Naive thymus-derived CD4-positive, alpha-beta T cell (primary cell): ENCODE measurements at places on chromosomes 4 and X.

DNA sequence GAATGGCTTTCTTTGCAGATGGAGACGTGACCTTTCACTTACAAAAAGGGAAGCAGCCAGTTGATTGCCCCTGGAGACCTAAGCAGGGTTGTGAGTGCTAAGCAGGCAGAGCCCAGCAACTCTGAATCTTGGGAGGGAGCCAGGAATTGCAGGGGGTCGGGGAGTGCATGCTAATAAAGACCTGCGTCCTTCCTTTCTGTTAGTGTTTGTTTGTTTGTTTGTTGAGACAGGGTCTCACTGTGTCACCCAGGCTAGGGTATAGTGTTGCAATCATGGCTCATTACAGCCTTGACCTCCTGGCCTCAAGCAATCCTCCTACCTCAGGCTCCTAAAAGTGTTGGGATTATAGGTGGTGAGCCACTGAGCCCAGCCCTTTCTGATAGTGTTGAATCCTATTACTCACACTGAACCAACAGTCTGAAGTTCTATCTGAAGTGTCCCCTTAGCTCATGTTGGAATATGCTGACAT lies 137.4 kb downstream of the CEP135 start:
- no peaks in the 10 kb centered on the region for H3K4me1 ChIP-seq
- H3K27ac ChIP-seq: no peak overlapping the region
- no peaks in the 10 kb centered on the region for H3K36me3 ChIP-seq
- H3K27me3 ChIP-seq: no peaks in the 10 kb centered on the region
- H3K4me3 ChIP-seq: no peak overlapping the region

GRCh38 chrX:65741823-65742222 lies 74.4 kb downstream of the MSN start:
- no peaks in the 10 kb centered on the region for H3K27me3 ChIP-seq
- no peak overlapping the region for H3K27ac ChIP-seq
- peaks cover 27% of the 10 kb centered on the region for H3K36me3 ChIP-seq
- no peak for DNase-seq

GRCh38 chrX:29488919-29489318 lies 726.4 kb upstream of the MAGEB2 start:
- no peaks in the 10 kb centered on the region for H3K36me3 ChIP-seq
- H3K27ac ChIP-seq: no peak overlapping the region
- H3K4me3 ChIP-seq: no peak overlapping the region
- DNase-seq: no peak

GRCh38 chr4:67712650-67713528 lies 11.9 kb upstream of the UBA6 start:
- H3K4me1 ChIP-seq: no peaks in the 10 kb centered on the region
- no peaks in the 10 kb centered on the region for H3K27me3 ChIP-seq
- H3K27ac ChIP-seq: no peak overlapping the region
- no peak overlapping the region for H3K4me3 ChIP-seq

DNA sequence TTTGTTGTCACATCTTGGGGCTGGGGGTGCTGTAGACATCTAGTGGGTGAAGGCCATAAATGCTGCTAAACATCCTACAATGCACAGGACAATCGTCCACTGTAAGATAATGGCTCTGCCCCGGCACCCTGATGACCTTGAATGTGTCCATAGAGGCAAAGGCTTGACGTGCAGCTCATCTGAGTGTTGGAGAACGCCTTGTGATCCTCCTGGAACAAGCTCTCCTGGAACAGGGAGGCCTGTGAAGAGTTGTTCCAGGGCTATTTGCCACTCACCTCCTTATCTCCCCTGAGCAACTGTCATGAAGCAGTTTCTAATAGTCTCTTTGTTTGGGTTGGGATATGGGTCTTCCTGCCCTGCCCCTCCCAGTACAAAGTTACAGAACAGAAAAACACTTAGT lies 15.2 kb upstream of the PCYT1B start:
- no peaks in the 10 kb centered on the region for H3K4me1 ChIP-seq
- H3K36me3 ChIP-seq: no peaks in the 10 kb centered on the region
- H3K4me3 ChIP-seq: no peak overlapping the region
- H3K27me3 ChIP-seq: no peaks in the 10 kb centered on the region

- H3K27ac ChIP-seq: no peak overlapping the region
- H3K27me3 ChIP-seq: no peaks in the 10 kb centered on the region
- H3K36me3 ChIP-seq: no peaks in the 10 kb centered on the region
- no peaks in the 10 kb centered on the region for H3K4me1 ChIP-seq
Measured at GRCh38 chr4:113368056-113368455, 318.6 kb downstream of the ANK2 start.

DNA sequence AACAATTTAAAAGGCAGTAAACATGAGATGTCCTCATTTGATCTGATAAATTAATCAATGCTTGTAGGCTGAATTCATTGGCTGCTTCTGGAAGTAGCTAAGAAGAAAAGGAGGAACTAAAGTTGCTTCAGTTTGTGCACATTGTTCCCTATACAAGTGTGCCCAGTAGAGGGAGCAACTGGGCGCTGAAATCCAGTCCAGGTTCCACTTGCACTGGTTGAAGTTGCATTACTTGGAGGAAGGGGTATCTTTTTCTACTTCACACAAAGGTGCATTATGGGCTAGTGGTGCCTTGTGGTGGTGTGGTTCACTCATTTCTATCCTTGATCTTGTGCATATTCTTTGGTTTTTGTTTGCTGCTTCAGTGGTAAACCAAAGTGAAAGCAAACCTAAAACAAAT lies 67.9 kb upstream of the SOX3 start:
- H3K27ac ChIP-seq: no peak overlapping the region
- no peak for DNase-seq
- H3K27me3 ChIP-seq: no peaks in the 10 kb centered on the region
- no peaks in the 10 kb centered on the region for H3K4me1 ChIP-seq
- no peaks in the 10 kb centered on the region for H3K36me3 ChIP-seq

- no peak for DNase-seq
- H3K36me3 ChIP-seq: no peaks in the 10 kb centered on the region
- no peak overlapping the region for H3K27ac ChIP-seq
- no peaks in the 10 kb centered on the region for H3K4me1 ChIP-seq
Measured at GRCh38 chr4:88854481-88854880, 156.9 kb upstream of the NAP1L5 start.

- H3K36me3 ChIP-seq: peaks cover 37% of the 10 kb centered on the region
- no peaks in the 10 kb centered on the region for H3K27me3 ChIP-seq
- H3K4me3 ChIP-seq: no peak overlapping the region
Measured at GRCh38 chrX:48909703-48910294, 1.6 kb downstream of the SLC35A2 start.

GRCh38 chrX:97322401-97322800 lies 438.7 kb downstream of the RPA4 start:
- no peaks in the 10 kb centered on the region for H3K4me1 ChIP-seq
- no peak overlapping the region for H3K27ac ChIP-seq
- DNase-seq: no peak
- no peak overlapping the region for H3K4me3 ChIP-seq
- H3K27me3 ChIP-seq: no peaks in the 10 kb centered on the region

- no peaks in the 10 kb centered on the region for H3K36me3 ChIP-seq
- DNase-seq: no peak
- no peak overlapping the region for H3K27ac ChIP-seq
- H3K27me3 ChIP-seq: no peaks in the 10 kb centered on the region
- no peaks in the 10 kb centered on the region for H3K4me1 ChIP-seq
Measured at GRCh38 chr4:32499171-32499570, 1779.0 kb downstream of the PCDH7 start.

- H3K27ac ChIP-seq: no peak overlapping the region
- no peaks in the 10 kb centered on the region for H3K36me3 ChIP-seq
- no peak for DNase-seq
- H3K27me3 ChIP-seq: no peaks in the 10 kb centered on the region
Measured at GRCh38 chr4:15293711-15294110, 134.1 kb upstream of the C1QTNF7 start.

DNA sequence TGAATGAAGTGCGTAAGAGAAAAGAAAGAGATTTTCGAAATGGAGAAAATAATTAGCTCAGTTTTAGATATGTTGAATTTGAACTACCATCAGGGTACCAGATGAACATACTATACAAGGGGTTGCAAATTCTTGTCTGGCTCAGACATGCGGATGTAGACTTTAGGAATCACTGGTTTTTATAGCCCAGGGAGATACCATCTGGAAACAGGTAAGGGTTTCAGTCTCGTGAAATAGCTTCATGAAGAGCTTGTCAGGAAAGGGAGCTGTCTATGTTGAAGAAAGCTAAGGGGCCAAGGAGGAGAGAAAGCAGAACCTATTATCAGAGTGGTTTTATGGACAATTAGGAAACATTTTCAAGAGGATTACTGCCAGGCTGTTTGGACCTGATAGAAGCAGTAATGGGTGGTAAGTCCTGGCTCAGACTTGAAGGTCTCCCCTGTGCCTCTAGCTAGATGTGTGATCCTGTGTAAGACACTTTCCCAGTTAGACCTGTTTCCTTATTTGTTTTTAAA lies 6.7 kb downstream of the RAB9A start:
- H3K27me3 ChIP-seq: no peaks in the 10 kb centered on the region
- DNase-seq: no peak
- H3K36me3 ChIP-seq: no peaks in the 10 kb centered on the region
- H3K4me3 ChIP-seq: no peak overlapping the region
- peaks cover 55% of the 10 kb centered on the region for H3K4me1 ChIP-seq
- H3K27ac ChIP-seq: no peak overlapping the region

GRCh38 chr4:39349326-39349725 lies 16.8 kb downstream of the RFC1 start:
- H3K4me3 ChIP-seq: no peak overlapping the region
- no peak for DNase-seq

- no peak overlapping the region for H3K27ac ChIP-seq
- H3K36me3 ChIP-seq: no peaks in the 10 kb centered on the region
- H3K4me1 ChIP-seq: no peaks in the 10 kb centered on the region
- no peak overlapping the region for H3K4me3 ChIP-seq
- no peaks in the 10 kb centered on the region for H3K27me3 ChIP-seq
- DNase-seq: no peak
Measured at GRCh38 chr4:31022702-31023101, 302.5 kb downstream of the PCDH7 start.

DNA sequence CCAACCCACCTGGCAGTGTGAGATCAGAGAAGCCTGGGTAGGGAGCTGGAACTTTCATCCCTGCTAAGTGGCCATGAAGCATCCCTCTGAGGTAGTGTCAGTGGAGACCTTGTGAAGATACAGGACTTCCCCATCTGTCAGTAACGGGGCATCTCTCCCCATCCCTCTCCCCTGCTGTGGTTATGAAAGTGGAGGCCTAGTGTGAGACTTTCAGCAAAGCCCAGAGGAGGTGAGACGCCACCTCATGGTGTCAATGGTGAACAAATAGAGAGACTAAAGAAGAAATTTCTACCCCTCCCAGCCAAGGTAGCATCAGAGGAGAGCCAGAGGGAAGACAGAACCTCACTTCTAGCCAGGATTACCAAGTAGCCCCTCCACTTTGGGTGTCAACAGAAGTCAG lies 150.2 kb downstream of the VEGFC start:
- H3K4me3 ChIP-seq: no peak overlapping the region
- H3K4me1 ChIP-seq: no peaks in the 10 kb centered on the region
- H3K27me3 ChIP-seq: no peaks in the 10 kb centered on the region
- DNase-seq: no peak
- H3K27ac ChIP-seq: no peak overlapping the region
- no peaks in the 10 kb centered on the region for H3K36me3 ChIP-seq

DNA sequence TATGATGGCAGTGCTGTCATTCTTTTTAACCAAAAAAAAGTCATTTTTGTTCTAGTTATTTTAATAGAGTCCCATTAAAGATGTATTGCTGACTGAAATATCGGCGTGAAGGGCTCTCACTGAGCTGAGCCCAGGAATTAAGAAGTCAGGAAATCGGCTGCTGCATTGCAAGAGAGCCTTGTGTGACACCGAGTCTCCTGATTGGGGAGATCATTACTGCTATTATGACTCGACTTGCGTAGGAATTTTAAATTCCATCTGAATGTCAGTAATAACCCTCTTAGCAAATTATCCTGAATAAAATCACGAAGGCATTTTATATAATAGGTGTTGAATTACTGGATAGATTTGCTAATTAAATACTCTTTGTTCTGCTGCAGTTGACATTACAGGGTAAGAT lies 111.5 kb downstream of the POLA1 start:
- no peak for DNase-seq
- H3K4me1 ChIP-seq: no peaks in the 10 kb centered on the region
- no peaks in the 10 kb centered on the region for H3K27me3 ChIP-seq
- no peak overlapping the region for H3K27ac ChIP-seq
- no peaks in the 10 kb centered on the region for H3K36me3 ChIP-seq

DNA sequence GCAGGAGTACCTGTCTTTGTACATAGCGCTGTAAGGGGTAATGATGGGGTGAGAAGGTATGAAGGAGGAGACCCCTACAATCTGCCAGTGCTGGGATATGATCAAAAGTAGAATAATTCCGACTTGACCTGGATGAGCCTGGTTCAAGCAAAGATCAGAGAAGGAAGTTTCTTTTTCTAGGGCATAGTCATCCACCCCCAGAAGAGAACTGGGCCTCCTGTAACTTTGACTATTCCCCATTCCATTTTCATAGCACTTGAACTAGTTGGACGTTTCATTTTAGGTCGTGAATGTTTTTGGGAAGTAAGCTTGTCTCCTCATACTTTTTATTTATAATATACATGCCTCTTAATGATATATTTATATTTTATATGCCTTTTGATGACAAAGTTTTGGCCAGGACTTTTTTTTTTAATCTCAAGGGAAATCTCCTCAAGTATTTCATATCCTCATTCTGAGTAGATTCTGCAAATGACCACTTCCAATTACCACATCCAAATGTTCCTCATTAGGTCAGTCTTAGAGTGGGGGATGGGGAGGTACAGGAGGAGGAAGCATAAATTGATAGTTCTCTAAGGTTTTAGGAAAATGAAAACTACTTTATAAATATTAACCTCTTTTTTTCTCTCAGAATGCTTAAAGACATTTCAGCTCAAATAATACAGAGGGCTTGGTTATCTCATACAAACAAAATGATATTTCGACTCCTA lies 3.5 kb downstream of the CXorf58 start:
- no peak overlapping the region for H3K27ac ChIP-seq
- H3K4me3 ChIP-seq: no peak overlapping the region
- no peaks in the 10 kb centered on the region for H3K36me3 ChIP-seq
- no peaks in the 10 kb centered on the region for H3K27me3 ChIP-seq
- no peak for DNase-seq
- H3K4me1 ChIP-seq: peaks cover 10% of the 10 kb centered on the region

- H3K36me3 ChIP-seq: no peaks in the 10 kb centered on the region
- H3K27me3 ChIP-seq: no peaks in the 10 kb centered on the region
- H3K4me1 ChIP-seq: no peaks in the 10 kb centered on the region
- no peak for DNase-seq
- no peak overlapping the region for H3K4me3 ChIP-seq
- H3K27ac ChIP-seq: no peak overlapping the region
Measured at GRCh38 chr4:6405397-6405706, 67.1 kb downstream of the PPP2R2C start.

GRCh38 chr4:55838356-55838755 lies 15.1 kb upstream of the EXOC1 start:
- no peak overlapping the region for H3K27ac ChIP-seq
- no peak overlapping the region for H3K4me3 ChIP-seq
- no peaks in the 10 kb centered on the region for H3K4me1 ChIP-seq
- DNase-seq: no peak
- peaks cover 5% of the 10 kb centered on the region for H3K27me3 ChIP-seq
- H3K36me3 ChIP-seq: no peaks in the 10 kb centered on the region

- H3K27me3 ChIP-seq: no peaks in the 10 kb centered on the region
- no peaks in the 10 kb centered on the region for H3K36me3 ChIP-seq
- peaks cover 3% of the 10 kb centered on the region for H3K4me1 ChIP-seq
- no peak for DNase-seq
- H3K27ac ChIP-seq: no peak overlapping the region
Measured at GRCh38 chrX:9164086-9164485, 130.2 kb upstream of the FAM9B start.
